ENCODE measurements at places on chromosomes 1 and 21.

- no peak for DNase-seq
These were observed 238.4 kb downstream of the GPATCH2 start for GRCh38 chr1:217392441-217392840.

DNA sequence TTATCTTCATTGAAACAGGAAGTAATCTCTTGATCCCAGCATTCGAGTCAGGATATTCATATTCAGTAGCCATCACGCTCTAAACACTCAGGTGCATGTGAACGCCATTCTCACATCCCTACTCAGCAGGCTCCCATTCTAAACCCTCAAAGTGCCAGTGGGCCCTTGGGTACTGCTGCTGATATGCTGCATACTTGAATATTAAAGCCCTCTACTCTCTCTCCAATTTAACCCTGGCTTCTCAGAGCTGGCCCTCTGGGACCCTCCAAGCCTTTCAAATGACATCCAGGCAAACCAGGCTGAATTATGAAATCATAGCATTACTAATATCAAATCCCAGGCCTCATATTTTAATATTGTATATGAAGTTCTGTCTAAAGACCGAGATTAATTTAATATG, 468.2 kb downstream of the NUF2 start:
- DNase-seq = no peak

GRCh38 chr1:91201176-91201575, 179.3 kb upstream of the ZNF644 start:
- no peak for DNase-seq

GRCh38 chr1:65165269-65165993, 17.4 kb downstream of the AK4 start:
- DNase-seq = no peak

GRCh38 chr1:63173161-63173560, 149.2 kb upstream of the FOXD3 start:
- DNase-seq = no peak

GRCh38 chr21:41948078-41948895, 5.5 kb downstream of the C2CD2 start:
- no peak for DNase-seq

DNA sequence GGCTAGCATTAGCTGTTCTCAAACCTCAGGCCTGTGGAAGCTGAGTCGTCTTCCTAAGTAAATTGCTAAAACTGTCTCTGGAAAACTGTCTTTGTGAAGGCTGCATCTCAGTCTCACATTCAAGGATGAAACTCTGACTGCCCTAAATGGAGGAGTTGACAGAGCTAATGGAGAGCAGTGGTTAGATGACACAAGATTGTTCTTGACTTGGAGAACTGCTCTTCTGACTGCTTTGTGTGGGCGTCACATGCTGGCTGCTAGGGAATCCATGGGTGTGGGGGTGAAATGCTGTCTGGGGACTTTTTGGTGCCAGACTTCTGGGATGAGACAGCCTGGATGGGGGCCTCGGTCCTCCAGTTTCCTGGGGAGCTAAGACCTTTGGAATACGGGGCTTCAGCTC, 24.5 kb upstream of the TSPAN2 start:
- no peak for DNase-seq

- no peak for DNase-seq
These were observed 18.4 kb downstream of the ZBTB17 start for GRCh38 chr1:15957221-15958095.

DNA sequence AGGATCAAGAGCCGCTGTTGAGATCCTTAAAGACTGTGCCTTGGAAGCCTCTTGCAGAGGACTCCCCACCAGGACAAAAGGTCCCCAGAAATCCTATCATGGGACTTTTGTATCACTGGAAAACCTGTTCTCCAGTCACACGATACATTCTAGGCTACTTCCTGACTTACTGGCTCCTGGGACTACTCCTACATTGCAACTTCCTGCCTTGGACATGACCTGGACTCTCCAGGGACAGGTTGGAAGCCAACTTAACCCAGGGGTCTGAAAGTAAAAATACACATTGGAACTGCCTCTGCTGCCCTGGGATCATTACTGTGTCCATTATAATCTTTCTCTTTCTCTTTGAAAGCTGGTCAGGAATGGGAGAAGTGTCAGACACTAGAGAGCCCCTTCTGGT, 9.9 kb downstream of the PIGV start:
- no peak for DNase-seq

DNA sequence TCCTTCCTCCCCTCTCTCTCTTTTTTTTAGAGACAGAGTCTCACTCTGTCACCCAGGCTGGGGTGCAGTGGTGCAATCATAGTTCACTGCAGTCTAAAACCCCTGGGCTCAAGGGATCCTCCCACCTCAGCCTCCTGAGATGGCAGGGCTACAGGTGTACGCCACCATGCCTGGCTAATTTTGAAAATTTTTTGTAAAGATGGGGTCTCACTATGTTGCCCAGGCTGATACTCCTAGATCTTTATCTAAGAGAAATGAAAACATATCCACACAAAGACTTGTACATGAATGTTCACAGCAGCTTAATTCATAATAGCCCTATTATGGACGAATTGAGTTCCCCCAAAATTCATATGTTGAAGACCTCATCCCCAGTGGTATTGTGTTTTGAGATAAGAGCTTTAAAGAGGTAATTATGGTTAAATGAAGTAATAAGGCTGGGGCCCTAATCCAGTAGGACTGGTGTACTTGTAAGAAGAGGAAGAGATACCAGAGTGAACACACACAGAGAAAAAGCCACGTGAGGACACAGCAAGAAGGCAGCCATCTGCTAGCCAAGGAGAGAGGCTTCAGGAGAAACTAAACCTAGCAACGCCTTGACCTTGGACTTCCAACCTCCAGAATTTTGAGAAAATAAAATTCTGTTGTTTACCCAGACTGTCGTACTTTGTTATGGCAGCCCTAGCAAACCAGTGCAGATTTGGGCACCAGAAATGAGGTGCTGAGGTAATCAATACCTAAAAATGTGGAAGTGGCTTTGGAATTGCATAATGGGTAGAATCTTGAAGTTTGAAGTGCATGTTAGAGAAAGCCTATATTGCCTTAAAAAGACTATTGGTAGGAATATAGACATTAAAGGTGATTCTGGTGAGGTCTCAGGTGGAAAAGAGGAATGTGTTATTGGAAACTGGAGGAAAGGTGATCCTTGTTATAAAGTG, 13.2 kb downstream of the IFNLR1 start:
- DNase-seq = no peak

DNA sequence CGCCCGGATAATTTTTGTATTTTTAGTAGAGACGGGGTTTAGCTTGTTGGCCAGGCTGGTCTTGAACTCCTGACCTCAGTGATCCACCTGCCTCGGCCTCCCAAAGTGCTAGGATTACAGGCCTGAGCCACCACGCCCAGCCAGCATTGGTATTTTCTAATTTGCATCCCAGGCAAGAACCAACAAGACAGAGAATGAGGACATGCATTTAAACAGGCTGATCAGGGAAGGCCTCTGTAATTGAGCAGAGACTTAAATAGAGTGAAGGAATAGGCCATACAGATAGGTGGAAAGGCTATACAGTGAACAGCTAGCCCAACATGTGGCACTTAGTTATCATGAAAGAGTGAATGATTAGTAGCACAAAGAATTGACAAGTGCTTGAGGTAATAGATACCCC, 230.4 kb downstream of the SLC35F3 start:
- no peak for DNase-seq

DNA sequence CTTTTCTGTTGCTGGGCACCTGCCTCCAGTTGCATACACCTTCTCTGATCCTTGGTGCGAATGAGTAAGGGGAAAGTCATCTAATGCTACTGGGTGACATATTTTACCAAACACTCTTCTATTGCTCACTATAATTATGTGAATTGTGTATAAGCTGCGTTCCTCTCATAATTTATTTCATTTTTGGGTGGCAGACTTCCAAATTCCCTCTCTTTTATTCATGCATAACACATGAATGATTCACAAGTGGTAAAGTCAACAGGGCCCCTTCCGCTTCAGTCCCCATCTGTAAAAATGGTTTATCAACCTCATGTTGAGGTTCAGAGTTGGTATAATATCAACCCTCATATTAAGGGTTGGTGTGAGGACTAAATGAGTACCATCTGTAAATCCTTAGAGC, 3.2 kb upstream of the QSOX1 start:
- DNase-seq = no peak

DNA sequence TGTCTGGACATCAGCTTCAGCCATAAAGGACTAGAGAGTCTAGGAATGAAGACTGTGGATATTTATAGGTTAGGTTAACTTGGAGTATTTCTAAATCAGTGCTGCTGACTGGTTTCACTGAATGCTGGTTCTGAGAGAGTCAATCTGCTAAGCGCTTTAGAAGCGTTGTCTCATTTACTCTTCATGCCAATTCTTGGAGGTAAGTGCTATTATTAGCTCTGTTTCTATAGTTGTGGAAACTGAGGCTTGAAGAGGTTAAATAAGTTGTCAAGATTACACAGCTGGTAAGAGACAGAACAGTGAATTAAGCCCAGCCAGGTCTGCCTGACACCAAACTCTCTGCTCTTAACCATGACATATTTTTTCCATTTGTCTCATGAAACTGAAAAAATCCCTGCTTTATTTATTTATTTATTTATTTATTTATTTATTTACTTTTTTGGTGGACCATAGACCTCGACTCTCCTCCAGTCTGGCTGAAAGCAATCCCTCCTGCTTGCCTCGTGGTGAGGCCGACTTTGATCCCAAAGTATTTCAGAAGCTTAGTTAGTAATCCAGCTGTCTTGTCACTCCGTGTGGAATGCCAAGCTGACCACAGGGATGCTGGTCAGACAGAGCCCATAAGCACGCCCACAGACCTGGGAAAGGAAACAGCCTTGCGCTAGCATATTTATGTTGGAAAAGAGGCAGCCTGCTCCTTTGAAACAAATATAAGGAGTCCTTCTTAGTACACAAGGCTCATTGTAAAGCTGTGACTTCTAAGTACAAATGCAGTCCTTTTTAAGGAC, 16.9 kb downstream of the NTMT2 start:
- DNase-seq = no peak

DNA sequence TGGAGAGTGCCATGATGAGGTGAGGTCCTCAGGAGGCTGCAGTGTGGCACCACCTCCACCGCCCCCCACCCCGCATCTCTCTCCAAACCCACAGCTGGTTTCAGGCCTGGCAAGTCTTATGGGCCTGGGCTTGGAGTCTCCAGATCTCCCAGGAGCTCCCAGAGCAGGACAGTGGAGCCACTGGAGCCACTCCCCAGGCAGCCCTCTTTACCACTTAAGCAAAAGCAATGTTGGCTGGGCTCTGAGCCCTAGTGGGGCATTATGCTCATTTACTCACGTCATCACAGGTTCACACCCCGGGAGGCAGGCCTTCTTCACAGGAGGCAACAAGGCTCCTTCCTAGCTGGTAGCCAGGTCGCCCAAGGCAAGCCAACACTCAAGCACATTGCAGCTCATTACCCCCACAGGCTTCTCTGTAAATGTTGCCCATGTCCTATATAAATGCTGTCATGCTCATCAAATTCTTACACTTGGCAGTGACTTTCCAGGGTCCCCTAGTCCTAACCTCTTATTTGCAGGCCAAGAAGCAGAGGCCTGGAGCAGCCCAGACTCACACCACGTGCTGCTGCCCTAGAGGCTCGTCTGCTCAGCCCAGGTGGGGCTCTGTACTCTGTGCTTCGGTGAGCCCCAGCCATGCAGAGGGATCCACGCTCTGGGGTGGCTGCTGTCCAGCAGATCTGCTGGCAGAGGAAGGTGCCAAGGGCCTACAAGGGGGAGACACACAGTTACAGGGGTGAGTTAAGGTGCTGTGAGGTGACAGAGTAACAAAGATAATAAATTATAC, 459.3 kb downstream of the MATN1 start:
- DNase-seq = no peak

GRCh38 chr21:15009837-15010363, 54.9 kb downstream of the NRIP1 start:
- DNase-seq = no peak

GRCh38 chr1:1796466-1796865, 18.2 kb upstream of the NADK start:
- no peak for DNase-seq

GRCh38 chr1:70896224-70896623, 151.4 kb downstream of the PTGER3 start:
- DNase-seq = no peak

DNA sequence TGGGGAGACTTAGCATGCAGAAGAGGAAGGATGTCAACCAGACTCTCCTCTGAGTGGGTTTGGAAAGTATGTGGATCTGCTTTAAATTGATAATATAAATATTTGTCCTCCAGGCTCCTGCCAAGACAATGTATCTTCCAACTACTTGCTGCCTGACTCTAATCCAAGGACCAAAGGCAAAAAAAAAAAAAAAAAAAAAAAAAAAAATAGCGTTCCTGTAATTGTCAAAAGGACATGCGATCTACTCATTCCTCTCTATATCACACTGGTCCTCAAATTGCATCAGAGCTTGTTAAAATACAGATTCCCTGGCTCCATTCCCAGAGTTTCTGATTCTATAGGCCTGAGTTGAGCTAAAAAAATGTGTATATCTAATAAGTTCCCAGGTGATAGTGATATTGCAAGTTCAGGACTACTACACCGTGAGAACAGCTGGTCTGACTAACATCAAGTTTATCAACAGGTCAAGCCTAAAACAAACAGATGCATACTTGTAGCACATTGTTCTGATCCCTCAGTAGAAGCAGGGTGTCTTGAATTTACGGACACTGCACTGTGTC, 141.3 kb downstream of the TNR start:
- no peak for DNase-seq

DNA sequence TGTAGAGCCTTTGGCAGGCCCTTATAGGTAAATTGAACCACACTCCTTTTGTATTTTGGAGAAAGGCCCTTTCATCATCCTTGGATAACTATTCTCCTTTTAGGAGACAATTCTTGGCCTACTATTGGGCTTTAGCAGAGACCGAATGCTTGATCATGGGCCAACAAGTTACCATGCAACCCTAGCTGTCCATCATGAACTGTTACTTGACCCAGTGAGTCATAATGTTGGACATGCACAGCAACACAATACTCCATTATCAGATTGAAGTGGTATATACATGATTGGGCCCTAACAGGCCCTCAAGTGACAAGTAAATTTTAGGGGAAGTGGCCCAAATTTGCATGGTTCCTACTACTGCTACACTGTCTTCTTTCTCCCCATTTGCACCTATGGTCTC, 84.4 kb downstream of the CATSPERE start:
- DNase-seq = no peak

- no peak for DNase-seq
These were observed 3.9 kb upstream of the FAM151A start for GRCh38 chr1:54627196-54627595.

DNA sequence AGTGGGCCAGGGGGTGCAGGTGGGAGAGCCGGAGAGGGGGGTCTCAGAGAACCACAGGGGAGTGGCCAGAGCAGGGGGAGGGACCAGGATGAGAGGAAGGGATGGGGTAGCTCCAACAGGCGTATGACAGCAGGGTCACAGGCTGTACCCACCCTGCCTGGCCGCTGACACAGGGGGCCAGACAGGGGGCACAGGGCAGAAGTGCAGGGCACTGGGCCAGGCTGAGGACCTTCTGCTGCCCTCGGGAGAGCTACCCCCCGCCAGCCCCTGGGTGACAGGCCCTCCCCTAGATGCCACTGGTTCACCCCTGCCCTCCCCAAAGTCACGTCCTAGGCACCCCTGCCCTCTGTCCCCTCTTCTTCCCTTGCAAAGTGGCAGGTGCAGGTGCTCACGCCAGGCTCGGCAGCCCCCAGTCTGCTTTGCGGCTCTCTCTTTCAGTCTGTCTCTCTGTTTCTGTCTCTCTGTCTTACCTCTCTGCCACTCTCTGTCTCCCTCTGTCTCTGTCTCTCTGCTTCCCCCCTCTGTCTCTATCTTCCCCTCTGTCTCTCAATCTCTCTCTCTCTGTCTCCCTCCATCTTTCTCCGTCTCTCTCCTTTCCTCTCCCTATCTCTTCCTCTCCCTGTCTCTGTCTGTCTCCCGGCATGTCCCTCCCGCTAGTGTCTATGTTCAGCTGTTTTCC, 48.5 kb downstream of the WNT9A start:
- no peak for DNase-seq

- DNase-seq = no peak
These were observed 15.1 kb downstream of the PTPRU start for GRCh38 chr1:29251164-29252124.
